Hematopoietic multipotent progenitor cell treated with erythropoietin and hydrocortisone succinate and interleukin-3 and kit ligand, for 4 days (in vitro differentiated cells): ENCODE measurements at places on chromosomes 6 and 20.
A peak's percentile ranks its signal among the peaks of the same experiment; 100 is the strongest.

- no peak for DNase-seq
Measured at GRCh38 chr6:39269961-39270360, 40.7 kb upstream of the KCNK5 start.

DNA sequence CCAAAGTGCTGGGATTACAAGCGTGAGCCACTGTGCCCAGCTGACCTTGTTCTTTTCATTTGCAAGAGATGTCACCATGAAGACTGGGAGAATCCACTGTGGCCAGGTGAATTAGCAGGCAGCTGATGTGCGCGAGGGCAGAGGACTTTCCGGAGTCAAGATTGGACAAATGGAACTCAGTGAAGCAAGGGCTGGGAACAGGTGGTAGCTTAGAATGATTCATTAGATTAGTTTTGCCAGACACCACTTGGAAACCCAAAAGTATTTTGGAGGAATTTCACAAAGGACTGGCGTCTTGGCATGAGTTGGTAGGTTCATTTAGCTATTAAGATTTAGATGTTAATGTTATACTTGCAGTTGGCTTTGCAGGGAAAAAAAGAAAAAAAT is 4.7 kb upstream of the AKAP7 start:
- DNase-seq = no peak

- DNase-seq = no peak
Measured at GRCh38 chr6:55675941-55676340, 96.9 kb upstream of the HMGCLL1 start.

GRCh38 chr6:74871757-74872156 is 334.1 kb downstream of the COL12A1 start:
- DNase-seq = no peak

- DNase-seq = no peak
Measured at GRCh38 chr6:78867020-78867369, 356 bp upstream of the IRAK1BP1 start.

DNA sequence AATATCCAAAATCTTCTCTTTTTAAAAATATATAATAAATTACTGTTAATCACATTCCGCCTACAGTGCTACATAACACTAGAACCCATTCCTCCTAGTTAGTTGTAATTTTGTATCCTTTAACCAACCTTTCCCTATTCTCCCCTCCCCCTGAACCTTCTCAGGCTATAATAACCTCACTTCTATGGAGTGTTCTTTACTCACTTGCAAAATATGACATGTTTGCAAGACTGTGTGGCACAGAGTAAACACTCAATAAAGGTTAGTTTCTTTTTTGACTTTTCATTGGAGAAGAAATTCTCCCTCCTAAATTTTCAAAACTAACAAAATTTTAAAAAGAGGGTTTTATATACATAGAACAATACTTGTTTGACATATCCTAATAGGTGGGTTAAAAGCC is 147.0 kb downstream of the FOXA2 start:
- DNase-seq = no peak

GRCh38 chr6:13406781-13407180 is 78.4 kb upstream of the TBC1D7 start:
- peak; percentile 41 for DNase-seq

GRCh38 chr20:57821935-57822334 is 112.1 kb upstream of the PMEPA1 start:
- DNase-seq = peak; percentile 58

DNA sequence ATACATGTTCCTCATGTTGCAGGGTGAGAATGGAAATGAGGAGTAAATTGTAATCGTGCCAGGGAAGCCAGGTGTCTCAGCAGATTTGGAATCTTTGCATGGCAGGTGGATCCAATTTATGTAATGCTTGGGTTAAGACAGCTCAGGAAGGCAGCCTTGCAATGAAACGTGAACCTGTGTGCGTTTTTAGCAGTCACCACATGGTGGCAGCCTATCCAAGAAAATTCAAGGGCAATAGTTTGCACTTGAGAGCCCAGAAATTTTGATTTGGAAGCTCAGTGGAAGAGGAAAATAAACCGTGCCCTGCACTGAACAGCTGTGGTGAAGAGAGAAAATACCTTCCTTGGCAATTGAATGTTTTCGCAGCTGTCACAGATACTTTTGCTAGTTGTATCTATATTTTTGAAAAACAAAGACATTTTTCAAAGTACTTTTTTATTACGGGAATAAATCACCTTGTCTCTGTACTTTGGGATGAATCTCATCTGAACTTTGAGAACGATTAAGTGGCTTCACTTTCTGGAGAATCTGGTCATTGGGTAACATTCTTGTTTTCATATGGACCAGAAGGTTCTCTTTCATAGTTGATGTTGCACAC is 26.5 kb downstream of the MTHFD1L start:
- DNase-seq = peak; percentile 82

DNA sequence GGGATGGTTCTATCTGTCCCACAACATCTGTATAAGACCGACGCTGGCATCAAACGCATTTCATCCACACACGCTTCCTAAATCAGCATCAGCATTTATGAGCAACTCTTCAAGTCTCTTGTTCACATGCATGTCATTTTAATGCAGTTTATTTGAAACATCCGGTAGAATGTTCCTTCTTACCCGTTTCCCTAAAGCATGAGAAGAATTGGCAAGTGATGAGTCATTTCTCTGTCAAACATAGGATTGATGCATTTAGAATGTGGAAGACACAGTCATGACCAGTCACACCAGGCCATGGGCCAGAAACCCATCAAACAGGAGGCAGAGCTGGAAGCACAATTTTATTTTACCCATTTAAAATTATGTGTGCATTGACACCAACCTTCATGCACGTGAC is 122.8 kb downstream of the UST start:
- no peak for DNase-seq

GRCh38 chr6:112018619-112019416 is 35.1 kb upstream of the CCN6 start:
- DNase-seq = no peak

- no peak for DNase-seq
Measured at GRCh38 chr6:111803371-111803770, 69.9 kb downstream of the FYN start.

GRCh38 chr20:62846166-62846890 is 15.3 kb downstream of the TCFL5 start:
- no peak for DNase-seq

DNA sequence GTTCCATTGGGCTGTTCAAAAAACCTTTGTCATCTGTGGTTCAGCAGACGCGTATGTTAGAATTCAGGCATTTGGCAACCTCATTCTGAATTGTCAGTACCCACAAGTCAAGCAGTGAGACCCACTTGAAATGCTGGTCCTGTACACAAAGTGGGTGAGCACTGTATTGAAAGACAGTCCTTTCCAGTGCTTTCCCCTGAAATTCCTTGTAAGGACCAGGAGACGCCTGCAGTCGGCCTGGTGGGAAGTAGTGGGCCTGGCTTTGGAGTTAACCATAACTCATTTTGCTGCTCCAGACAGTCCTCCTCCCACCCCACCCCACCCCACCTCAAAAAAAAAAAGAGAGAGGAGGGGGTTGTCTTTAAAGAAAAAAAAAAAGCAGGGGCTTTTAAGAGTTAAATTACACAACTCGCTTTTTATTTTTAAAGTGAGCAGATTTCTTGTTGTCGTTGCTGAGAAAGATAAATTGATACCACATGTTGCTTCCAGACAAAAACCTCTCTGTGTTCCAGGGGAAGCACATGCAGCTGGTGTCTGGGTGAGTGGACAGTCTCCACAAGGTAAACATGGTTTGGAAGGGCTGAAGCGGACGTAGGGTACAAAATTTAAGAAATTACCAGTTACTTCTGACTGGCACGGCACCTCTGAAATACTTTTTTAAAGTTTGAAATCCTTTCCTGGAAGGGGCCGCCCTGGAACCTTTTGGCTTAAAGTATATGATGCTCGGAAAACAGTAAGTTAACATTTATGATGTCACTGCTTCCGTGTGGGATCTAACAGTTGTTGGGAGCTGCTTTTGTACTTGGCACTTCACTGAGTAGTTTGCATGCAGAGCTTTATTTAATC is 95.3 kb downstream of the FOXO3 start:
- DNase-seq = no peak

DNA sequence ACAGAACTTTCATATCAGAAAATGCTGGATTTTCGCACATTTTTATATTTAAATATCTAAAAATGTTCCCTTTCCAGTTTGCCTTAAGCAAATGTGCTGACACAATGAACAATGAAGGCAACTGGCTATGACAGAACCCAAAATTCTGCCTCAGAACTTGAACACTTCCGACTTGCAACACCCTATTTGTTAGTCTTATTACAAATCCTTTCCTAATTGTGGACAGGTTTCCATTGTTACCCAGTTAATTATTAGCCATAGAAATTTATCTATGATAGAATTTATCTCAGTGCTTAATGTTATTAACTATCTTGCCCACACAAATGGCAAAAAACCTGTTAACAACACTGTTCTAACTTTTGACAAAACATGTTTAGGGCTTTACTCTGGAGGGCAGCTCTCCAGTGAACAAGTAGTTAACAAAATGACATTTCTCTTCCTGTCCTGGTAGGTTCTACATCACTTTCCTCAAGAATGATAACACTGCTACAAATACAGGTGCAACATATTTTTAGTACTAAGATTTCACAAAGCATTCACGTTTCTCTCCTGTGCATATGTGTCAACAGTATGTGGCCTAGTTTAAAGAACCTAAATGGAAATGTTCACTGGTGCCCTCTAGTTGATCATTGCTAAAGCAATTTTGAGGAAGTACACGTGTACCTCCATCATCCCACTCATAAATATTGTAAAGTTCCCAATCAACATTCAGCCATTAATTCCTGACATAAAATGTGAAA is 58.4 kb downstream of the HIVEP2 start:
- peak; percentile 79 for DNase-seq

DNA sequence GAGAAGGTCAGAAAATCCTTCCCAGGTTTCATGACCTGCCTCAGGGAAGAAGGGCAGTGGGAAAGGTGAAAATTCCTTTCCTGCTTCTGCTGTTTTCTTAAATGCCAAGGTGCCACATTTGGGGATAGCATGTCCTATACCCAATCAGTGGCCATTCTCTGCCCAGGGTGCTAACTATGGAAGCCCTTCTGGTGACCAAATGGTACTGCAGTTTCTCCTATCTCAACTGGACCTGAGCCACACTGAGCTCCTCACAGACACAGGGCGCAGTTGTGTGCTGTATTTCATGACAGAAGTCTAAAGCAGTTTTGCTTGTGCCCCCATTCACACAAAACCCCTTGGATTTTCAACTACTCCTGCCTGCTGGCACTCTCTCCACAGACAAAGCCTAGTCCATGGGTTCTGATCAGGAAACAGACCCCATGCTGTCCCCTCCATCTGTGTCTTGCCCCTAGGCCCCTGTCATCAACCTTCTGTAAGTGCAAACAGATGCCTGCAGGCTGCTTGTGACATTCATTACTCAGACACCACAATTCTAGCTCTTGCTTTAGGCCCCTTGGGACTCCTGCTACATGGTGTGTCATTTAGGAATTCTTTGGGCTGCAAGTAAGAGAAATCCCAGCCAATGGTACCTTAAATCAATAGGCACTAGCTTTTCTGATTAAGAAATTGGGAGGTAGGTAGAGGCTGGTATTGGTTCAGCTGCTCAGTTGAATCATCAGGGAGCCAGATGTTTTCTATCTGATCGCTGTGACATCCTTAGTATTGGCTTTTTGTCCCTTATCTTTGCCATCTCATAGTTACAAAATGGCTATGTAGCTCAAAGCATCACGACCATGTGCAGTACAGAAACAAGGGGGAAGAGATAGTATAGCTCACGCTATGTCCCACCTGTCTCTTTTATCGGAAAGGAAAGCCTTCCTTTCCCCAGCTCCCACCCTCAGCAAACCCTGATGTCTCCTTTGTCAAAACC is 147.8 kb downstream of the CD83 start:
- no peak for DNase-seq

DNA sequence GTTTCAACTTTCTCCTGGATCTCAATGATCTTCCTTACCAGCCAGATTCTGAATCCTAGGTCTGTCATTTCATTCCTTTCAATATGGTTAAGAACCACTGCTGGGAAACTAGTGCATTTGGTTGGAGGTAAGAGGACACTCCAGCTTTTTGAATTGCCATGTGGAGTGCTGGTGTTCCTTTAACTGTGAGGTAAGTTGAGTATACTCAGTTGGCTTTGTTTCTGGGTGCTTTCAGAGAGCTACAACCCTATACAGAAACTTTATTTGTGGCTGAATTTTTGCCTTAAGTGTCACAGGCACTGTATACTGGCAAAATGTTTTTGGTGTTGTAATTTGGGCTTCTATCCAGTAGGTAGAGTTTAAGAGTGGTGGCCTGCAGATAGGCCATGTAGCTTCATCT is 175.8 kb downstream of the TBC1D32 start:
- DNase-seq = no peak

DNA sequence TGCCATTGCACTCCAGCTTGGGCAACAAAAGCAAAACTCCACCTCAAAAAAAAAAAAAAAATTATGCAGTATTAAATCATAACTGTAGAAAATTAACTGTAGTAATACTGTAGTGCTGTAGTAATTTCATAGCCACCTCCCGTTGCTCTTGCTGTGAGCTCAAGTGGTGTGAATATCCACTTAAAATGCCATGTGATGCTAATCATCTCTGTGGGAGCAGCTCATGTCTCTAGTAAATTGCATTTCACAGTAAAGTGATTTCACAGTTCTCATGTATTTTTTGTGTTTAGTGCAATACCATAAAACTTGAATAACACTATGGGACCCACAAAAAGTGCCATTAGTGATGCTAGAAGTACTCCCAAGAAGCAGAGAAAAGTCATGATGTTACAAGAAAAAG is 14.4 kb upstream of the FAM217A start:
- no peak for DNase-seq

DNA sequence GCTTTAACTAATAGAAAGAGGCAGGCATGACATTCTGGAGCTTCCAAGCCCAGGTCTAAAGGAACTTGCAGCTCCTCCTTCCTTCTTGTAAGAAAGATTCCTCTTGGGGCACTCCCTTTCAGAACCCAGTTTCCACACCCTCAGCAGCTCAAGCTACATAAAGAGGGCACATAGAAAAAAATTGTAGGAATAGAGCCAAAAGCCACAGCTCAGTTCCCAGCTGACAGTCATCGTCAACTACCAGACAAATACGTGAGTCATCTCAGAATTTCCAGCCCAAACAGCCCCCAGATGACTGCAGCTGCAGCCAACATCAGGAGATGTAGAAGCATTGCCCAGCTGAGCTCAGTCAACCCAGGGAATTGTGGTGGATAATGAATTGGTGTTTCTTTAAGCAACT is 349.8 kb upstream of the ARID1B start:
- DNase-seq = peak; percentile 51

DNA sequence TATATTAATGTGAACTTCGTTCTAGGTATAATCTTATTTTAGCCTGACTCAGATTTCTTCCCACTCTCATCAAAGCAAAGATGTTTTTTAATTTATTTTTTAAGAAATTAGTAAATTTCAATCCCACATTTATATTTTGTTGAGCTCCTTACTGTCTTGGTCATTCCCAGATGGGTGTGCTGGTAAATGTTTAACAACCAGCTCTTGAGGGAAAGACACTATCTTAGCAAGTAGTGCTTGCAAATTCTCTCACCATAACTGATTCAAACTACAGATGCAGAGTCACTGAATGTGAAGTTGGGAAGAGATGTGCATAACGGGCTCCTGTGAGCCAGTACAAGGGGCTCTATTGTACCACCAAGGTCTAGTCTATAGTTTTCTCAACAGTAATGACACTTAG is 29.8 kb upstream of the BTN3A2 start:
- DNase-seq = no peak

- no peak for DNase-seq
Measured at GRCh38 chr20:5654557-5654956, 95.6 kb upstream of the SHLD1 start.
